ENCODE measurements at places on chromosomes 2 and 18.

DNA sequence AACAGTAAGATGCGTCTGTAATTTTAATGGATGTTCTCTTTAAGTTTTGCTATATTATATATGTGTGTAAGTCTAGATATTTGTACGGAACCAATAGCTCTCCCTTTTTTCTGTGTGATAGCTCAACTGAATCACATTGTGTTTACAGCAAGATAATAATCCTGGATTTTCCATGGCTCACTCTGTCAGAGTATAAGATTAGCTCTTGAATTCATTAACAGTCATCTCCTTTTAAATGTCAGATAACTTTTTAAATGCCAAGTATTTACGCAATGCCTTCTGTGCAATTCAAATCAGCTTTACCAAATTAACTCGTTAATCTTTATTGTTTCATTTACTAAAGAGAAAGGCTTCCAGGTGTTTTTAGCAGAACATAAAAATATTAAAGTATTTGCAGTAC is 76.9 kb downstream of the KIAA2012 start:
- no peak for DNase-seq

- no peak for DNase-seq
Measured at GRCh38 chr2:14896330-14897030, 264.0 kb downstream of the LRATD1 start.

GRCh38 chr2:16330012-16330411 is 335.6 kb downstream of the CYRIA start:
- no peak for DNase-seq

DNA sequence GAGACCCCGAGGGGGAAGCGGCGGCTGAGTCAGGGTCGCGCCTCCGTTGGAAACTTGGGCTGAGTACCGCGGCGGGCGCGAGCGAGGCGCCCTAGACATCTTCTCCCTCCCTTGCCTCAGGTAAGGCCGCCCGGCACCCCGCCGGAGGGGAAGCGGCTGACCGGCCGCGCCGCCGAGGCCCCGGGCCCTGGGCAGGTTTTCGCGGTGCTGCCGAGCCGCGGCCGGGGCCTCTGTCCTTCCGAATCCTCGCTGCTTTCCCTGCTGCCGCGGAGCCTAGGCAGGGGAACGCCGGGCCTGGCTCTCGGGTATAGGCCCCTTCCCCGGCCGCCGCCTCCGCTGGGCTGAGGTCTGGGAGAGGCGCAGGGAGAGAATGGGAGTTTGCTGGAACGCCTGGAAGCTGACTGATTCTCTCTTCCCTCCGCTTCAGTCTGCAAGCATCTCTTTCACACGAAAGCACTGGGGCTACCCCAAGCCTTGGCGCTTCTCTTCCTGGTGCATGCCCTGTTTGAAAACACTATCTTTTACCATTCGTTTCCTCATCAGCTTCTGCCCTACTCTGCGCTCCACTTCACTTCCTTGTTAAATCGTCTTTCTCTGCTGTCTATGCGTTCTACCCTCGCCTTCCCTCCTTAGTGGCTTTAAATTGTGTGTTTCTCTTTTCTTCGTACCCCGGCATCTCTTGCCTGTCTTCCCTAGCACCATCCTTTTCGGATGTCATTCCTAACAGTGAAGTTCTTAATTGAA is 652 bp downstream of the PPM1B start:
- peak; percentile 34 for DNase-seq

DNA sequence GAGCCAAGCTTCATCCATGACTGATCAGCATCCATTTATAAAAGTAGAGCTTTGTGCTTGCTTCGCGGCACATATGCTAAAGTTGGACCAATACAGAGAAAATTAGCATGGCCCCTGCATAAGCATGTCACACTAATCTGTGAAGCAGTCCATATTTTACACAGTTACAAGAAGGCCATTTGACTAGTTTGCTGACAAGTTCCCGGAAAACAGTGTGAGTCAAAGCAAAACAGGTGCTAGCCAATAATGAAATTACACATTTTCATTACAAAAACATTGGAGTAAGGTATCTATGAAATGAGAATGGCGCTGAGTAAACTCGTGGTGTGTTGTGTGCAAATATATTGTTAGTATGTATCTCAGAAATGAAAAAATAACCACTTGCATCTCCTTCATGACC is 4.7 kb downstream of the ANKRD62 start:
- DNase-seq = no peak

GRCh38 chr2:25251422-25252273 is 83.3 kb upstream of the POMC start:
- no peak for DNase-seq
